ENCODE measurements at places on chromosomes 11 and 22.

GRCh38 chr11:86383041-86383955, 8.6 kb downstream of the CCDC81 start:
- no peak for DNase-seq

DNA sequence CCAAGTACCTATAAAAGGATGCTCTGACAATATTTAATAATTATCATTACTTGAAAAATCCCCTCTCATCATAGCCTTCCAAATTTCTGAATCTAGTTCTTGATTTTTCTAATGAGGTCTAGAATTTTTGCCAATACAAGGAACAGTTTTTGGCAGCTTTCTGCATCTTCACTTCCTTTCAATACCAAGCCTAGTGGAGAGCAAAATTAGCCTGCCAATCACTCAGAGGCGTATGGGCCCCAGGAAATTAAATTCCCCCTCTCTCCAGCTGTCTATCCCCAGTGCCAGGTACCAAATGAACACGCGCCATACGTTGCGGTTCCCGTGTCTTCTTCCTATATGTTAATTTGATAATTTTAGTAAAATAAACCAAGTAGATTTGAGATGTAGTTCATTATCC, 293.9 kb downstream of the NTM start:
- DNase-seq, result no peak

DNA sequence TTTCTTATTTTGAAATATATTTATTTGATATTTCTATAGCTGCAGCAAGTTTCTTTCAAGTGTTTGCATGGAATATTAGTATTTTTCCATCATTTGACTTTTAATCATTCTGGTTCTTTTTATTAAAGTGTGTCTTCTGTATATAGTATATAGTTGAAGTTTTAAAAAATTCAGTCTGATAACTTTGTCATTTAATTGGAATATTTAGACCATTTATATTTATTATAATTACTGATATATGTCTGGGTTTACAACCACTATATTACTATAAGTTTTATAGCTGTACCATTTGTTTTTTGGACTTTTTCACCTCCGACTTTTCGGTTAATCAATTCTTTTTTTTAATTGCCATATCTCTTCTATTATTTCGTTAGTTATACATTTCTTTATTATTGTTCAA, 22.7 kb upstream of the ANO1 start:
- DNase-seq, result no peak

DNA sequence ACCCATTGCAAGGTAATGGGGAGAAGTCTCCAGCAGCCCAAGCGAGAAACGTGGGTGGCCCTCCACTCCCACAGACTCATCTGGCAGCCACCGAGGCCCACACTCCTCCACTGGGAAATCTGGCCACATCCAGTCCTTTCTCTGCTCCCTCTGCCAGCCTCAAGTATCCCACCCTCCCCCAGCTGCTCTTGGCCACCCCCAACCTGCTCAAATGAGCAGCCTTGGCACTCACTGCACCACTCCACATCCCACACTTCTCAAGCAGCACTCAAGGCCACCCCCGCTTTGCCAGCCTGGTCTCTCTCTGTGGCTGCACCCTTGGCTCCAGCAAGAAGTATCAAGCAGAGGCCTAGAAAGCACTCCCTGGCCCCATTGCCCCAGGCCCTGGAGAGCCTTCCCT, 28.2 kb downstream of the SLC22A12 start:
- no peak for DNase-seq

GRCh38 chr11:24637520-24637919, 140.7 kb downstream of the LUZP2 start:
- DNase-seq, result no peak

DNA sequence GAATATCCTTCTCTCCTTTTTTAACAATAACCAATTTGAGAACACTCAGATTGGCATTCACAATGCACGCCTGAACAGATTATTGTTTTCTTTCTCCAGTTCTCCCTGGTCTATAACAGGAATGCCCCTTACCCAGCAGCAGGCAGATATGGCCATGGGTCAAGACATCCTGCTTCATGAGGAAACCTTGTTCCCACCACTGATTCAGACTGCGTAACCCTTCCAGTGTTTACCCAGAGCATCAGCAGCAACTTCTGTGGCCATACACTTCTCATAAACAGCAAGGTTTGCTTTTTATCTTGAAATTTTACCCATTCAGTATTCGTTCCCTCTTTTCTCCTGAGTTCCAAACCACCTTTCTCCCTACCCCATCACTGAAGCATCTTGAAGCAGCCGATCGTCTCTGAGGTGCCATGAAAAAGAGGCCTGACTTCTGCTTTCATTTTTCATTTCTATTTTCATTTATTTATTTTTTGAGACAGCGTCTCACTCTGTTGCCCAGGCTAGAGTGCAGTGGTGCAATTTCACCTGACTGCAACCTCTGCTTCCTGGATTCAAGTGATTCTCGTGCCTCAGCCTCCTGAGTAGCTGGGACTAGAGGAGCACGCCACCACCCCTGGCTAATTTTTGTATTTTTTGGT, 9.6 kb downstream of the PTS start:
- no peak for DNase-seq

GRCh38 chr22:38866399-38867123, 5.5 kb downstream of the CBX6 start:
- DNase-seq, result no peak

DNA sequence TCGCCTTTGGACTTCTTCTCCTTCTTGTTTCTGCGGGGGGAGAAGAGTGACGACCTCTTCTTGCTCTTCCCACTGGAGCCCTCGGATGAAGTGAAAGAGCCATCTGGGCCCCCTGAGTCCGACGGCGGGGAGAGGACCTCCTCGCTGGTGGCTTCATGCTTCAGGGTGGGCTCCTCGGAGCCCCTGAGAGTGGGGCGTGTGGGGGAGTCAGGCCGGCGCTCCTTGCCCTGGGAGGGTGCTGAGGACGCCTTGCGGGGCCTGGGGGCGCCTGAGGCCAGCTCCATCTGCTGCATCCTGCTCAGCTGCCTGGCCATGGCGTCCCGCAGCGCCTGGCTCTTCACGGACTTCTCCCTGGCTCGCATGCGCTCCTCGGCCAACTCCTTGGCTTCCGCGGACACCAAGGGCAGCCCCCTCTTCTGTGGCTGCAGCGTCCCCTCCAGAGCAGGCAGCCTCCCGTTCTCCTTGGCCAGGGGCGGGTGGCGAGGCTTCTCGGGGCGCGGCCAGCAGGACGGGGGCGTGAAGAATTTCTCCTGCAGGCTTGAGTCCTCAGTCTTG, 43.3 kb upstream of the BID start:
- DNase-seq, result no peak

DNA sequence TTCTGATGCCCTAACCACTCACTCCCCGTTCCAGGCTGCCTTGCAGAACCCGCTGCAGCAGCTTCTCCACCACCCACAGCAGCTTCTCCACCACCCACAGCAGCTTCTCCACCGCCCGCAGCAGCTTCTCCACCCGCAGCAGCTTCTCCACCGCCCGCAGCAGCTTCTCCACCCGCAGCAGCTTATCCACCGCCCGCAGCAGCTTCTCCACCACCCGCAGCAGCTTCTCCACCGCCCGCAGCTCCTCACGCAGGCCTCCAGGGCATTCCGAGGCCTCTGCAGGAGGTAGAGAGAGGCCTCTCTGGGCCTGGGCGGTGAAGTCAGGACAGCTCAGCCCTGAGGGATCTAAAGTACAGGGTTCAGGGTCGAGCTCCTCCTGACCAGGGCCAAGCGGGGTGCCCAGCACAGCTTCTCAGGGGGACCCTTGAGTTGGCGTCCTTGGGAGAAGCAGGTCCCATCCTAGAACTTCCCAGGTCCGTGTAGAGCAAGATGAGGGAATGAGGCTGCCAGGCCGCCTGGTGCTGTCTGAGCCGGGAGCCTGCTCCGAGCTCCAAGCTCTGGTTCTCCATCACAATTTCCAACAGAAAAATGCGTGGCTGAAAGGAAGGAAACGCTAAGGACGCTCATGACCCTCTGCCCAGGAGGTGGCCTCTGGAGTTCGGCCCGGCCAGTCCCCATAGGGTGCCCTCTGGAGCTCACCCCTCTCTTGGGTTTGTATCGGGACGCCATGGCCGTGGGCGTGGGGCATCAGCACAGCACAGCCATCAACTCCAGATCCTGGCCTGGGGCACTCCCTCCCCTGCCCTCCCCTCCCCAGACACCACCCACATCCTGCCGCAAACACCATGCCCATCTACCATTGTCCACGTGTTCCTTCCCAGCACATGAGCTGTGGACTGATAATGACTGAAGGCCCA, 528.6 kb downstream of the BRD1 start:
- DNase-seq, result no peak

DNA sequence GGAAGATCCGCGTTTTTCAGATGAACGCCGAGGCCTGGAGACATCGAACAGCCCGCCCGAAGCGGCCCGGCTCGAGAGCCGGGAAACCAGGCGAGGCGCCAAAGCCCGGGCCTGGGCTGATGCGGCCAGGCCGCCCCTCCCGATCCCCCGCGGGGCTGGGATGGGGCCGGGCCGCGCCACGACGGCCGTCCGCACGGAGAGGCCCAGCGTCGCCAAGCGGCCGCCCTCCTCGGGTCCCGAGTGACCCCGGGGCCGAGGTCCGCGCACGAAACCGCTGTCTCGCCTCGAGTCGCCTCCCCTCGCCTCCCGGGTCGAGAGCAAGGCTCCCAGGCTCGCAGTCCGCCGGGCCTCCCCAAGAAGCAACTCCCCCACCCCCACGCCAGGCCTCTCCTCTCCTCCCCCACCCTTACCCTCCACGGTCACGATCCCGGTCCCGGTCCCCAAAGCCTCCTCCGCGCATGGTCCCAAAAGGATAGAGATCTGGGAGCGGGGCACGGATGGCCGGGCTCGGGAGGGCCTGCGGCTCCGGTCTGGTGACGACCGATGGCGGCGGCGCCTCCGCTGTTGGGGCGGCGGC, 482 bp downstream of the DDX17 start:
- peak; percentile 46 for DNase-seq

DNA sequence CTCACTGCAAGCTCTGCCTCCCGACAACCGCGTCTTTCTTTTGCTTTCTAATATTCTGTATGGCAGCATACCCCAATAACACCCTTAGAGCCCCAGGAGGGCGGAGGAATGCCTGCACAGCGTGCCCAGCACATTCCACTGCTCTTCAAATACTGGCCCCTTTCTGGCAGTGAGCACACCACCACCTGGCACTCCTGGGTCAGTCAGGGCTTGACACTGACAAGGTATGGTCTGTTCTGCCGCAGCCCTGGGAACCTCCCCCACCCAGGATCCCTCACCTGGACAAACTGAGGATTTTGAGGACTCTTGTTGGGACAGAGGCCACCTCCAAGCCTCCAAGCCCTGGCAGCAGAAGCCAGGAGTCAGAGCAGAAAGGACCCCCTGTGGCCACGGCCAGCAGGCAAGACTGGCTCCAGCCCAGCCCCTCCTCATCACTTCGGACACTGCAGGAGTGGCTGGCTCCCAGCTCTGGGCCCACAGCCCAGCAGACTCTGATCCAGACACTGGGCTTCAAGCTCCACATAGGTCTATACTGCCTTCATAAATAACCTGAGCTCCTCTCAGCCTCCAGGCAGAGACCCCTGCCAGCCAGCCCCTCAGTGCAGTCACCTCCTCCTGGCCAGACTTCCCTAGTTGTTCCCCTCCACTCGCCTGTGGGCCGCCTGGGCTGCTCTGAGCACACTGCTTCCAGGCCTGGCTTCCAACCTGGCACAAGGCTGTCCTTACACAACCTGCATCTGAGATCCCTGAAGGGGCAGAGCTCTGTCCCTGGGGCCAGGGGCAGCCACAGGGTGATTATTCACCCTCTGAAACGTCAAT, 14.5 kb downstream of the CARS1 start:
- DNase-seq, result no peak

- no peak for DNase-seq
These were observed 261.9 kb upstream of the PLET1 start for GRCh38 chr11:112522536-112522935.

GRCh38 chr11:64210301-64211020, 3.9 kb downstream of the FERMT3 start:
- DNase-seq, result no peak

DNA sequence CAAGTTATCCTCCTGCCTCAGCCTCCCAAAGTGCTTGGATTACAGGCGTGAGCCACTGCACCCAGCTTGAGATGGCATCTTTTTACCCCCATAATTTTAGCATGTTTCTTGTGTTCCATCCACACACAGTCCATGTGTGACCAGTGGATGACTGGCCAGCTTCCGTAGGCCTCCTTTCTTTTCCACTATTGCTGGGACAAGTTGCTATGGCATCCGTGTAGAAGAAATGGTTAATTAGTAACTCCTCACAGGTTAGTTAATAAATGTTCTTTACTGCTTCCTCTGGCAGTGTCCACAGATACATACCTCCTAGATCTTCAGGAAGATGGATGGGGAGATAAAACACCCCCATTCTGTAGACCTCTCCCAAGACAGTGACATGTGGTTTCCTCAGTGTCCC, 154.3 kb upstream of the RASSF10 start:
- DNase-seq, result no peak

GRCh38 chr11:11467312-11467711, 114.3 kb upstream of the CSNK2A3 start:
- DNase-seq, result no peak

- no peak for DNase-seq
These were observed 34.3 kb upstream of the PRODH start for GRCh38 chr22:18970176-18970947.

DNA sequence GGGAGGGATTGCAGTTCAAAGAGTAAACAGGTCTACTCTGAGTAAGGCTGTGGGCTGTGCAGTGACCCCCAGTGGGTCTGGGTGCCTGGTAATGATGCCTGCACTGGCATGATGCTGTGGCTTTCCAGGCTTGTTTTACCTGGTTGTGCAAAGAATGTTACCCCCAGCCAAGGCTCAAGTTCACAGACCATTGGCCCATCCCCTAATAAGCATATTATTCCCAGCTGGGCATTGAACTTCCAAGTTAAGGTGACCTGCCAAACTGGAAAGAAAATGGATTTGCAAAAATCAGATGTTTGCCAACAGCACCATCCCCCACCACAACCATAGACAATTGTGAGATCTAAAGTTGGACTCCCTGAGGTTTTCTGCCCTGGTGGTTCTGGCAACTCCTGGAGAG, 7.9 kb upstream of the EHF start:
- no peak for DNase-seq

DNA sequence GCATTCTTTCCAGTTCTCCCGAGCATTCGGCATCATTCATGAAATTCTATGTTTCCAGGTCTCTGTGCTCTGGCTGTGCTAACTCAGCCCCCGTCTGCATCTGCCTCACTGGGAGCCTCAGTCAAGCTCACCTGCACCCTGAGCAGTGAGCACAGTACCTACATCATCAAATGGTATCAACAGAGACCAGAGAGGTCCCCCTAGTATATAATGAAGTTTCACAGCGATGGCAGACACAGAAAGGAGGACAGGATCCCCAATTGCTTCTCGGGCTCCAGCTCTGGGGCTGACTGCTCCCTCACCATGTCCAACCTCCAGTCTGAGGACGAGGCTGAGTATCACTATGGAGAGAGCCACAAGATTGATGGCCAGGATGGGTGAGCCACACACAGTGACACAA, 52.8 kb upstream of the IGLL5 start:
- DNase-seq, result no peak

- DNase-seq, result no peak
These were observed 111.2 kb downstream of the SLC1A2 start for GRCh38 chr11:35308157-35308556.

- no peak for DNase-seq
These were observed 289.4 kb downstream of the SBF2 start for GRCh38 chr11:10004526-10005113.

Data from activated T-cell treated with anti-CD3 and anti-CD28 coated beads for 24 hours (primary cell).